ENCODE measurements at places on chromosomes 3 and 15.

DNA sequence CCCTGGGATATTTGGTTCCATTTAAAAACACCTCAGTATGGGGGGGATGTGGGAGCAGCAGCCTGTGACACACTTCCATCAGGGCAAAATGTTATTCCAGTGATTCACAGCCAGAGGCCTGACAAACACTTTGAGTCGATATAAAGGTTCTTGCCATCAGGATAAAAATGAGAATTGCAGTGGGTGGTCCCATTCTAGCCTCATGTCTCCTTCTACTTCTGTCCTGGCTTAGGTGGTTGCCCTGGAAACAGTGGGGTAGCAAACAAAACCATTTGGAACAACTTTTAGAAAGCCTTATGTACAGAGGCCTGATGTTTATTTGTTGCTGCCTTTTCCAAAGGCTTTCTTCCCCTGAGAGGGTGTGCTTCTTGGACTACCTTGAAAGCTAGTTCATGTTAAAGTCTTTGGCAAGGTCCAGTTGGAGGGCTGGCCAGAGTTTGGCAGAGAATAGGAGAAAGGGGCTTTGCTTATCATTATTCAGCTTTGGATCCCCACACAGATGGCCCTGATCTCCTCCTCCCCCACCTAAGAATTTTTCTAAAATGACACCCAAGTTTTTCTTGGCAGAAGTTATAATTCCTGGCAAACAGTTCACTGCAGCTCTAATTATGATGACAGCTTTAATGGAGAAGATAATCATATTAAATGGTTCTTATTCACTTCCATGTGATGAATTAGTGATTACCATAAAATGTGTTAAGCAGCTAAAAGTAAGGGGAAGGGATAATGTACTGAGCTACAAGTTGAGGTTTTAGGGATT lies 84.2 kb upstream of the ZNF280D start:
- DNase-seq, result peak; percentile 17

- DNase-seq, result no peak
Measured at GRCh38 chr15:63967616-63968015, 78.7 kb downstream of the DAPK2 start.

- DNase-seq, result no peak
Measured at GRCh38 chr15:40096094-40096891, 12.4 kb downstream of the BMF start.

- peak; percentile 89 for DNase-seq
Measured at GRCh38 chr3:105997800-105998526, 129.2 kb upstream of the CBLB start.

- DNase-seq, result no peak
Measured at GRCh38 chr3:38313263-38313662, 31.2 kb downstream of the SLC22A14 start.

GRCh38 chr15:73986055-73986775 lies 5.9 kb downstream of the STOML1 start:
- DNase-seq, result no peak

DNA sequence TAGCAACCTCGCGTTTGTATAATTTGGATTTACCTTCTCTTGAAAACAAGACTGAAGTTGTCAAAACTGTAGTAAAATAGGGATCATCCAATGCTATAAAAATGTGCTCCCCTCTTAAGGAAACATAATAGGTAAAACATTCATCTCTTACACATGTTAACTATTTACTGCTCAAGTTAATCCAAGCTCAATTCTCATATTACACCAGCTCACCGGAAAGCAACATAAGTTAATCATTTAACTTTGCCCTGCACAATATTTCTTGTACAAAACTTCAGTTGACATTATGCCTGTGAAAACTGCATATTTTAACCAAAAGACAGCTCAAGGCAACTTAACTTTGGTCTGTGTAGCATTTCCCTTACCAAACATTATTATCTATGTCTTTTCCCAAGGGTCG lies 634.2 kb downstream of the NAALADL2 start:
- no peak for DNase-seq

Data from H4 (cell line).